Body of pancreas (tissue), 4 donors: ENCODE measurements at places on chromosomes 2 and 18. TPM values are rescaled to one million over a fixed set of nuclear protein-coding genes. Genes with fewer than 3 reads are reported as not detected.

NT5DC4 gene
- total RNA-seq, result not detected

GALNT3 gene
- total RNA-seq, result 29.7 TPM

DNA sequence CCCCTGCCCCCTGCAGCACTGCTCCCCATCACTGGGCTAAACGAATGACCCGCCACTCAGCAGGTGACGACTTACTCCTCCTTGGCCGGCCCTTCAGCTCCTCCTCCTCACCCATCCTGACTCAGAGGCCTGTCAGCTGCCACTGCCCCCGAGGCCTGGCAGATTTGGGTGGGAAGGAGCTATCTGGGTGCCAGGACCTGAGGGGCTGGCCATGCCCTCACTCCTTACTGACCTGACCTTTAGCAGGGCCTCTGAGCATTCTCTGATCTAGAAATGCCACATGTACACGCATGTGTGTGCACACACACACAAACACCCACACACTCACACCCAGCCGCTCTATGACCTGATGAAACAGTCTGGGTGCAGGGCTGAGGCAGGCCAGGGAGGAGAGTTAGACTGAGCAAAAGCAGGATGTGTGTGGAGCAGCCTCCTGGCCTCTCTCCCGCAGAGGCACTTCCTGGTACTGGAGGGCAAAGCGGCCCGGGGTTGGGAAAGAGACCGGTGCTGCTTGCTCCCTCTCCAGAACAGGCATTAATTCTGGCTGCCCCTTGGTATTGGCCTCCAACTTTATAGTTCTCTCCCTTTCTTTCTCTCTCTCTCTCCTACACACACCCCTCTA lies 68.0 kb downstream of the ZFP36L2 start:
- peak; percentile 80 for DNase-seq

GRCh38 chr2:252001-252602 lies 11.7 kb downstream of the SH3YL1 start:
- DNase-seq, result no peak

DNA sequence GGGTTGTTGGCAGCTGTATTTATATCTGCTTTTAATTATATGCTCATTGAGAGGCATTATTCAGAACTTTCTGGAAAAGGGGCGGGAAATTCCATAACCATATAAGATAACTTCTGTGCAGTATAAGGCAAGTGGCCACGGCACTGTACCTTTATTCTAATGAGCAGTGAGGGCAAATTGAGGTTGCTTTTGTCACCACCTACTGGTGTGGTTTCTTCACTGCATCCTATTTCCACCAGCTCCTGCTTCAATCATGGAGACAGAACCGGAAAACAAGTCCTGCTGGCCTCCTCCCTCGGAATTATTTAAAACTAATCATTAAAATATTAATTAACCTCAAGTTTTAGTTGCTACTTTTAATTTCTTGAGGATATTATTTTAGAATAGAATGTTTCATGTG lies 759.4 kb downstream of the CBLN2 start:
- no peak for DNase-seq

GRCh38 chr2:206075113-206075512 lies 10.9 kb downstream of the INO80D start:
- DNase-seq, result no peak
